Activated T-cell treated with anti-CD3 and anti-CD28 coated beads for 1 hour (primary cell): ENCODE measurements at places on chromosomes 13 and 19.

DNA sequence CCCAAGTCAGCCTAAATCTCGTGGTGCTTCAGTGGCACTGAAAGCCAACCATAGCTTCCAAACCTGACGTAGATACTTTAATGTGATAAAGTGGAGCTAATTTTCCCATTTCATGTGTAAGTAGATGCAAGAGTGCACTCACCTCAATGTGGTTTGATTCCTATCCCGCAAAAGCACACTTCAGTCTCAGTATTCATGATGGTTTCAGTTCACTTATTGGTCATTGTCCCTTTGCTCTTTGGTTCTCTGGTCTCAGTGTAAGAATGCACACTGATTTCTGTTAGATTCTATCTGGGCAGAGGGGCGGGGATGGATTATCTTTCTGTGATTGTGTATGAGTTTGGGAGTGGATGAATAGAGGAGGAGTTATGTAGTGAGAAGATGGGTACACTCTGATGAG is 340.6 kb downstream of the KCNRG start:
- no peak for DNase-seq

- DNase-seq = peak; percentile 59
These were observed 26.8 kb upstream of the CEACAM21 start for GRCh38 chr19:41548954-41549688.

GRCh38 chr13:95113601-95114000 is 187.7 kb downstream of the ABCC4 start:
- DNase-seq = no peak

- peak; percentile 7 for DNase-seq
These were observed 38.0 kb upstream of the ZNF573 start for GRCh38 chr19:37817180-37817981.

DNA sequence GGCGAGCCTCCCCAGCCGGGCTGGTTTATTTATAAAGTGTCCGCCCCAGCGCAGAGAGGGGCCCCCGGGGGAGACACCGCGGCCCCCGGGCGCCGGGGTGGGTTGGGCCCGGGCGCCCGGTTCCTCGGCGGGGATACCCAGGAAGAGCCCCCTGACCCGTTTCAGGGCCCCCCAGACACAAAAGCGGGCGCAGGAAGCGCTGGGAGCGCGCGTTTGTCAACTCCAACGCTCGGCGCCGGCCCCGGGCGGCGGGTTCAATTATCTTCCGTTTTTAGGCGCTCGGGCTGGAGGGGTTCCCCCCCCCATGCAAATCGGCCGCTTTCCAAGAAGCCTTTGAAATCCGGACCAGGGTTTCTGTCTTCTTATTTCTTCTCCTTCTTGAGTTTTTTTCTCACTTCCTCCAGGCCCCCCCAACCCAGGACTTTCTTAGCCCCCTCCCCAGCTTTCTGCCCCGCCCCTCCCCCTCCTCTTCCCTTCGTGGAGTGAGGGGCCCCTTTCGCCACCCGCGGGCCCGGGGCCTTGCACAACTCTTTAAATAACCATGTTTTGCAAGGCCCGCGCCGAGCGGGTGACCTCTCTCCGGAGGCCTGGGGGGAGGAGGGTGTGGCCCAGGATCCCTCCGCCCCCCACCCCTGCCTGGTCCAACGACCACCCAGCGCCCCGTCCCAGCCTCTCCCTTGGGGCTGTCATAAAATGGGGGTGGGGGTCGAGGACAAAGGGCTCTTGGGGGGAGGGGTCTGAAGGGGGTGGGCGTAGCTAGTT is 935 bp downstream of the ARID3A start:
- no peak for DNase-seq

DNA sequence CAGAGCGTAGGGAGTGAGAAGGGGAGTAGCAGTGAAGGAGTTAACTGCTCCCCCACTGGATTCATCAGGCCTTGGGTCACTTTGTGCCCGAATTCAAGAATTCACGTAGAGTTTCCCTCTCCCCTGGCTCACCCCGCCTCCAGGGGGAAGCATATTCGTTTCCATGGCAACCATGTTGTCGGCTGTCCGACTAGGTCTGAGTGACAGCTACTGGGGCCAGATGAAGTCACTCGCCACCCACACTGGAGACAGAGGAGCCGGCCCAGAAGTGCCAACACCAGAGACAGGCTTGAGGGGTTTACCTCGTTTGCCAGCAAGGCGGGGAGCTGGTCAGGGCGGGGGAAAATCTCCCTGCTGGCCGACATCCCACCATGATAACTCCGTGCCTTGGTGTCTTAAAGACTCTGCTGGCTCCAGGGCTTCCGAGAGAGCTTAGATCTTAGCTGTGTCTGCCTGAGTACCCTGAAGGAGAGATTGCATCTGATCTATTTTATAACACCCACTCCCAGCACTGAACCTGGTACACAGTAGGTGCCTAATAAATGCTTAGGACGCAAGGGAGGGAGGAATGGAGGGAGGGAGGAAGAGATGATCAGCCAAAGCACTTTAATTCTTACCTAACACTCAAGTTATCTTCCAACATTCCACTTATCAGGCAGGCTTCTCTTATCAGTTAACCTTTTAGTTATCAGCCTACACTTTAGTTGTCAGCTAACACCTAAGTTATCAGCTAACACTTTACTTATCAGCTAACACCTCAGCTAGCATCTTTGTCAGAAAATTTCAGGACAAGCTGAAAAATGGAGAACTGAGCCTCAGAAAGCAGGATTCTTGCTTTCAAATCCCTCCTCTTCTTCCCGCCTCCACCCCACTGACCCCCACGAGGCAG is 57.2 kb upstream of the ZNRF4 start:
- no peak for DNase-seq

- no peak for DNase-seq
These were observed 541.6 kb downstream of the SUCLA2 start for GRCh38 chr13:47459512-47459911.

DNA sequence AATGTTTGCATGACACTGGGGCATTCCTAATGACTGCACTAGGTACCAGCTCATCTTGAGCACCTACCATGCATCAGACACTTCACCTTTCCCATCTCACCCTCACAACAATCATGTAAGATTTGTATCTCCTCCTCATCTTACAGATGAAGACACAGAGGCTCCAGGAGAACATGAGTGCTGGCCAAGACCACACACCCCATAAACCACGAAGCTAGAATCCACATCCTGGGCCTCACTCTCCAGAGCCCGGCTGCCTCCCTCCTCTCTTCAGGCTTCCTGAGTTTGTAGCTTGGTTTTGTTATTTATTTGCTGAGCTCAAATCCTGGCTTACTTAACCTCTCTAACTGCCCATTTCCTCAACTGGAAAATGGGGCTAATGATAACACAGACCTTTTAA is 25.9 kb downstream of the FAM216B start:
- no peak for DNase-seq

DNA sequence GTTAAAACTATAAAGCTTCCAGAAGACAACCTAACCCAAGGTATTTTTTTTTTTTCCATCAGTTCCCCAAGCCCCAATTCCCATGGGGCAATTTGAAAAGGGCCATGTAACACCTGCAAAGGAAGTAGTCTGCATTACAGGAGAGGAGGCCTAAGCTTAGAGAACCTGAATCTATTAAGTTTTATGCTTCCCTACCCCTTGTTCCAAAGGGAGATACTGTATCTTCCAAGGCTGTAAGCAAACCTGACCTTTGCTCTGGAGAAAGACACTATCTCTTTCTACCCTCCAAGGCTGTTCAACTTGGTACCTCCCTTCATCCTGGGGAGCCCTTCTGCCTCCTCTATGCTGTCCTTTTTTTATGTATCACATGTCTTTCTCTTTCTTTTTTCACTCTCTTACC is 15.0 kb downstream of the KATNAL1 start:
- DNase-seq = no peak
